NCI-H2171 treated with DMSO at 0.1 percent for 48 hours (cell line): ENCODE measurements at places on chromosomes 12 and 14.

- DNase-seq, result no peak
These were observed 13.8 kb downstream of the TSPAN9 start for GRCh38 chr12:3091038-3091319.

GRCh38 chr12:47370421-47370820 lies 290.7 kb upstream of the AMIGO2 start:
- no peak for DNase-seq

DNA sequence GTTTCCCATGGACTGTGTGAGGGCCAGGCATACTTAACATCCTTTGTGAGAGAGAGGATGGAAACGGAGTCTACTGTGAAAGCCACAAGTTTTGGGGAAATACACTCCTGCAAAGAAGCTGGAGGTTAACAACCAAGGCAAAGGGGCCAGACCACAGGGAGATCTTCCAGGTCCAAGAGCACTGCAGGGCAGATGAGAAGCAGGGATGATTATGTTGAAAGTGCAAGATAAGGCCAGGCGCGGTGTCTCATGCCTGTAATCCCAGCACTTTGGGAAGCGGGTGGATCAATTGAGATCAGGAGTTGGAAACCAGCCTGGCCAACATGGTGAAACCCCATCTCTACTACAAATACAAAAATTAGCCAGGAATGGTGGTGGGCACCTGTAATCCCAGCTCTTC lies 15.1 kb downstream of the COQ6 start:
- DNase-seq, result no peak

GRCh38 chr12:93050748-93051081 lies 121.6 kb upstream of the EEA1 start:
- no peak for DNase-seq

- DNase-seq, result no peak
These were observed 42.4 kb downstream of the PLEKHG3 start for GRCh38 chr14:64746298-64747250.

GRCh38 chr12:62859321-62859737 lies 75.6 kb downstream of the PPM1H start:
- DNase-seq, result peak; percentile 18

GRCh38 chr12:14982991-14983390 lies 10.1 kb downstream of the PDE6H start:
- DNase-seq, result no peak

DNA sequence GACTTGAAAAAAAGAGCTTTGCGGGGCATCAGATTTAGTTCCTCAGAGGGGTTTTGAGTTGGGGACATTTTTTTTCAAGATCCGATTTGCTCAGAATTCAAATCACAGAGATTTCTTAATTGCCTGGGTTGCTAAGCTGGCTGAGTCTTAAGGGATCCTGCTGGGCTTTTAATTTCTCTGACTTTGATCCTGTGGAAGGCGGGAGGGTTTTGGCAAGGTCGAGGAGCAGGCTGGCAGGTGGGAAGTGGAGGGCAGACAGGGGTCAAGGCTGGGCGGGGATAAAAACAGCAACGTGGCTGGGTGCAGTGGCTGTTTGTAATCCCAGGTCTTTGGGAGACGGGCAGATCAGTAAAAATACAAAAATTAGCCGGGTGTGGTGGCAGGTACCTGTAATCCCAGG lies 33.5 kb upstream of the CCDC63 start:
- DNase-seq, result peak; percentile 25

DNA sequence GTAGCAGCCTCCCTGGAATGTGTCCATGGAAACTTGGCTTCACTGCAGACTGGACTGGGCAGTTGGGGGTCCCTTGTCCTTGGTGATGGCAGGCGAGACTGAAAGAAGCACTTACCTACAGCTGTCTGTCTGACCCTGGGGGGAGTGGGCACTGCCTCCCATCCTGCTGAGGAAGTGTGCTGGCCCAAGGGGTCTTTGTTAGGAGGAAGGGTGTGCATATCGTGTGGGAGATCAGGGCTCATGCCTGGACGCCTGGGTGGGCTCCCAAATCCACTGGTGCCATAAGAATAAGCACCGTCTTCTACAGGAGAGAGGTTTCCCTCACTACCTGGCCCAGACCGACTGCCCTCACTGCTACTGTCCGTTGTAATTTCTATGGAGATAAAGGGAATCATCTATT lies 81.4 kb downstream of the PIWIL1 start:
- no peak for DNase-seq

- no peak for DNase-seq
These were observed 69.2 kb upstream of the ATP2B1 start for GRCh38 chr12:89777733-89778379.

DNA sequence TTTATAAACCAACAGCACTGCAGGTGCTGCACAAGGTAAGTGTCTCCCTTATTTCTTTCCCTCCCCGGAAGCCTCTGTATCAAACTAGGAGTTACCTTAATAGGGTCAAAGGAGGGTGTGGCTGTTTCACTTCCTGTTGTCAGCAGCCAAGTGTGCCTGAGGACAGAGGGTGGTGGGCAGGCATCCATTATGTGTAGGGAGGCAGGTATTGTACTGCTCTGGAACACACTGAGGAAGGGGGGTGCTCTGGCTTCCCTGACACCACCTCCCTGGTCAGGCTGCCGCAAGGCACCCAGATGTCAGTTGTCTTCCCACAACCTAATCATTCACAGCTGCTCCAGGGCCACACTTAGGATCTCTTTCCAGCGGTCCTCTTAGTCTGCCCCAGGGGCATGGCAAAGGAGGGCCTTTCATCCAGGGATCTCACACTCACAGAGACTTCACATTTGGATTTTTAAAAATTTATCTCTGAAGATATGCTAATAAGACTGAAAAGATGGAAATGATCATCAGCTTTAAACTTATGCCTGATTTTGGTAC lies 132.0 kb upstream of the ARHGAP5 start:
- DNase-seq, result peak; percentile 77

GRCh38 chr14:92924247-92924646 lies 1.3 kb downstream of the CHGA start:
- DNase-seq, result no peak

- peak; percentile 12 for DNase-seq
These were observed 61.5 kb downstream of the SPATS2 start for GRCh38 chr12:49428793-49429192.

GRCh38 chr12:31210541-31210940 lies 115.4 kb downstream of the SINHCAF start:
- no peak for DNase-seq

DNA sequence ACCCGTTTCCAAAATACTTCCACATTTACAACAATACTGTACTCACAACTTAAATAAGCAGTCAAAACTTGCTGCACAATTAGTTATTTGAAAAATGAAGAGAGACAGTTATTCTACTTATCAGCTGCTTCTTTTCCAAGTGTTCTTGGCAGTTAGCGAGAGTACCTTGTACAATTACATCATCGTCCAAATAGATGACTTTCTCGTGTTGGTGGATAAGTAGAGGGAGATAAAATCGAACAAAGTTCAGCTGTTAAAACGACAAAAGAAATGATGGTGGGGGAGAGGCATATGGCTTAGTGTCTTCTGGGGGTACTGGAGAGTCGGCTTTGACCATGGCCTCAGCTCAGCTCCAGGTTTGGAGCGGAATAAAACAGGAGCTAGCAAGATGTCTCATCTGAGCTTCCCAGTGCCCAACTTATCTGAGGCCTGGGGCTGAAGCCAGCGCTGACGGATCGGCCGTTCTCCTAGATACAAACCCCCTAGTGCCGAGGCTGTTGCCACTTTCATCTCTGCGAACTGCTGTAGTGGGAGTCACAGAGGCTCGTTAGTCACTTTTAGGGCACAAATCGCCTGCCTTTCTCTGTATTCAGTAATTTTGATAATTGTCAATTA lies 31.7 kb downstream of the TDG start:
- no peak for DNase-seq

- DNase-seq, result no peak
These were observed 116.6 kb upstream of the PLEKHA5 start for GRCh38 chr12:19012965-19013364.

DNA sequence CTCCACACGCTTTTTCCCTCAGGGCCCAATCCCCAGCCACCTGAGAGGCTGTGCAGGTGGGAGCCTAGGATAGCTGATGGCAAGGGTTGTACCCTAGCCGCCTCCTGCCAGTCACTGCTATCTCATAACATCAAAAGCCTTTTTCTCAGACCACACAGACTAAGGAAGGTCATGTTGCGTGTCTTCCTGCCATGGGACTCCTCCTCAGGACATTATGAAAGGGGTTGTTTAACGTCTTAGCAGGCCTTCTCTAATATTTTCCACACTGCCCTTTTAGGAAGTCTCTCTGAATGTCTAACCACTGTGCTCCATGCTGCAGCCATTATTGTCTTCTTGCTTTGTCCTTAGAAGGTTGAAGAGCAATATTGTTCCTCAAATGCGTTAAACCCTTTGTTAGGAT lies 7.6 kb upstream of the SMUG1 start:
- DNase-seq, result no peak

GRCh38 chr14:93269341-93270068 lies 62.4 kb downstream of the UBR7 start:
- peak; percentile 12 for DNase-seq

DNA sequence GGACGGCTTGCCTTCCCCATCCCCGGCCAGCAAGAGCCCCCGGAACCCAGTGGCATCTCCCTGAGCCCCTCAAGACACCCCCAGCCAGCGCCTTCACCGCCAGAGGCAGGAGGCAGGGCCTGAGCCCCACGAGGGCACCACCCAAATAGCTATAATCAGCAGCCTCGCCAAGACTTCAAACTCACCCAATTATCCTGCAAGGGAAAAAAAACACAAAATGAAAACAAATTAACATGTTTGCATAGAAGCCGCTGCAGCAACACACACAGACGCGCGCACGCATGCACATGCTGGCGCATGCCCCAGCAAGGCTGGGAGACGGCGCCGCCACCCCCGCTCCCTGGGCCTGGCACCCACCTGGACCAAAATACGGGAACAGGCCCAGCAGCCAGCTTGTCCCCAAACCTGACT lies 15.8 kb downstream of the FAM222A start:
- peak; percentile 80 for DNase-seq

DNA sequence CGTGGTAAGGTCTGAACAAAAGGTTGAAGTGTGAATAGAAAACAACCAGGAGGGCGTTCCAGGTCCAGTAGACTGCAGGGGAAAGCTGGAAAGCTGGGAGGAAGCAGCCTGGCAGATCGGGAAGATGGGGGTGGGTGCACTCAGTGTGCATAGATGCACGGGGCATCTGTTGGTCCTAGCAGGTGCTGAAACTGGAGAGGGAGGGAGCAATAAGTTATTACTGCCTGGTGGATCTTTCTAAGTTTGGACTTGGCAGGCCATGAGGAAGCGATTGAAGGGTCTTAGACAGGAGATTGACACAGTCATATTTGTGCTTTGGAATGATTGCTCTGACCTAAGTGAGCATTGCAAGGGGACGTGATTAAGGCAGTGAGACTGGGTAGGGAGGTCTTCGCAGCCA lies 194.4 kb downstream of the EFCAB11 start:
- DNase-seq, result no peak

DNA sequence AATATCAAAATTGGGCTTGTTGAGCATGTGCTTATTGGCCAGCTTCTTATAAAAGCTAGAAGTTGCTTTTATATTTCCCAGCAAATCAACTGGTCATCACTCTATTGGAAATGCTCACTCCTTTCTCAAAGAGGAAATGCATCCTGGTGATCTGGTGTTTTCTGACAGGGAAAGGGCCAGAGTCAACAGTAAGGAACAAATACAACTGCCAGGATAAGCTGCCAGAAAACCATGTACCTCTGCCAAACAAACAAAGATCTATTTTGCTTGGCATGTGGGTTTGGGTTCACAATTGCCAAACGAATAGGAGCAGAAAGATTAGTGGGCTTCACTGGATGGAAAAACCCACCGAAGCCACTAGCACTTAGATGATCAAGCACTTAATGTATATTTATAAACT lies 126.9 kb upstream of the PDZRN4 start:
- DNase-seq, result no peak

DNA sequence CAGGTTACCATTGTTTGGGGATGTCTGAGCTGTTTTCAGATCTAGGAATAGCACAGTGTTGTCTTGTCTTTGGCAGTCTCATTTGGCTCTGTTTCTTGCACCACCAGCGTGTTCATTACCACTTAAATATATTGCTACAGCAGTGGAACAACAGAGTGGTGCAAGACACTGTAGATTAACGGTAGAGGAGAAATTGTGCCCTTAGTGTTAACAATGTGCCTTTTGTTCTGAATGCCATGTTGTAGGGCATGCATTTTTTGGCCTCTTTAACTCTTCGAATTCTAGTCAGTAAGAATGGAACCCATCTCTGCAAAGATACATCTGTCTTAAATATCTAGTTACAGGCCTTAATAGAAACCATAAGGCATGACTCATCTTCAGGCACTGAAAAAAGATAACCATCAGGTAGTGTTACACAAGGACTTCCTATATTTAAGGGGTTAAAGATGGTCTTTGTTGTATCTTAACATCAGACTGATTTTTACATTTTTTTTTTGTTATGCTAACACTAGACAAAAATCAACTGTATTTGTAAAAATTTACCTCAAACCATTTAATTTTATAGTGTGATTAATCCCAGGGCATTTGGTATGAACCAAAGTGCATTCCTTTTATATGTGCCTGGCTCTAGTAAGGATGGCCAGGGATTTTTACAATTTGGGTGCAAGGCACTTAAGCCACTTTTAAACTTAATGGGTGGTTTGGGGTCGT lies 12.9 kb downstream of the DYRK2 start:
- peak; percentile 90 for DNase-seq

- no peak for DNase-seq
These were observed 61.8 kb downstream of the FBXO33 start for GRCh38 chr14:39370415-39370814.

- no peak for DNase-seq
These were observed 87.2 kb downstream of the CEP83 start for GRCh38 chr12:94372461-94372860.

DNA sequence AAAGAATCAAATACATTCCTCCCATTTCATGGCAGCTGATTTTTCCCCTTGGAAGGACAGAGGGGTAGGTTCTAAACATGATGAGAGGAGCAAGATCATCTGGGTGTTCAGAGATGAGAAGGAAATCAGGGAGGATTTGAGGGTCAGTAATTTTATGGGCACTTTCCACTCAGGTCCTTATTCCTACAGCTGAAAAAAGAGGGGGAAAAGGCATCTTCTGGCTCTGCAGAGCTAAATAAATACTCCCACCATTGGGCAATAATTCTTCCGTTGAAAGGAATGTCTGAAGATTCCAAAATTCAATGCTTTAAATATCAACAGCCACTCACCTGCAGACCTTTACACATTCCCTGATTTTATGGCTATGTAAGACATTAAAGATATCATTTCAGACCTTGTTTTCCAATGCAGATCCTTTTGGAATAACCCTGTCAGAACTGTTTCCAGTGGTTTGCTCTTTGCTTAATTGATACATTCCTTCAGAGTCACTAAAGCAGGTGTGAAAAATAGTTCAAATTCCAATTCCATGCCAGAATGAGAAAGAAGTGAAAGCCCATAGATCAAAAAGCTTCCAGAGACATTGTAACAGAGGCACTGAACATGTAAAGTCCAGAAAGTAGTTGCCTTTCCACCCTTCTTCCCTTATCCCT lies 233.3 kb upstream of the KRR1 start:
- no peak for DNase-seq

DNA sequence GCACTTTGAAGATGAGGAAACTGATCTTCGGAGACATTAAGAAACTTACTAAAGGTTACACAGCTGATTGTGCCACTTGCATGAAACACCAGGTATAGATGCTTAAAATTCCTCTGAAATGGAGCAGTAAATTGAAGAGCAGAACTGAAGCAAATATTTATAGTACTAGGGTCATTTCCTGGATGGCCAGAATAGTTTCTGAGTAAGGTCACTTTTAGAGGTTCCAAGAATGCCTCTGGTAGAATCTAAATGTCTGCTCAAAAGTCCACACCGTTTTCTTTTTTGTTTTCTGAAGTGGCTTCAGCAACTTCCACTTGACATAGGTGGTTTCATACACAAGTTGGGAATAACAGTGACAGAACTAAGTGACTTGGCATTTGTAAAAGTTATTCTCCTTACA lies 19.4 kb downstream of the TPH2 start:
- no peak for DNase-seq

- DNase-seq, result peak; percentile 68
These were observed 892 bp downstream of the TCHP start for GRCh38 chr12:109900752-109901580.
